ENCODE measurements at places on chromosomes 1 and 21.

DNA sequence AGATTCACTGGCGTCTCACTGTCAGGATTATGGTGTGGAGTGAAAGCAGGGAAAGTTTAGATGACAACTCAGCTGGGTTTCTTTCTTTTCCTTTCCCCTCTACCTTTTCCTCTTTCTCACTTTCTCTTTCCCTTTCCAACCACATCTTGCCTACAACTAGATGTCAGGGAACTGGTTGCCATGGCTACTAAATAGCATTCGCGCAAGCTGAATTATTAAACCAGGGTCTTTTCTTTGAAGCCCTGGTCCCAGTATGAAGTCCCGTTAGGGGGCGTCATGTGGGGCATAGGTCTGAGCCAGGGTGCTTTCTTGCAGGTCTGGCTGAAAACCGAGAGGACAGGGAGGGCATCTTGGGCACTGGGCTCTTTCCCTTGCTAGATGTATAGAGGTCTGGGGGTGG is 168.4 kb upstream of the CACNA1E start:
- DNase-seq, result peak; percentile 4

DNA sequence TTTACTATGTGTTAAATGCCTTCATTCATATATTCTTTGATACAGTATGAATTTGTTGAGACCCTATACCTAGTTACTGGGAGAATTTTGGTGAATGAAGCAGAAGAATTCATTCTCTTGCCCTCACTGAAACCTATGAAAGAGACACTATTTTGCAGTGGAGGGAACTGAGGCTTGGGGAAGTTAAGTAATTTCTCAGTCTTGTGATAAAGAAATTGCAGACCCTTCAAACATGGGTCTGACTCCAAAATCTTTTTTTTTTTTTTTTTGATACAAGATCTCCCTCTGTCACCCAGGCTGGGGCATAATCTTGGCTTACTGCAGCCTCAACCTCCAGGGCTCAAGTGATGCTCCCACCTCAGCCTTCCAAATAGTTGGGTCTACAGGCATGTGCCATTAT is 132.1 kb downstream of the DNM3 start:
- no peak for DNase-seq

DNA sequence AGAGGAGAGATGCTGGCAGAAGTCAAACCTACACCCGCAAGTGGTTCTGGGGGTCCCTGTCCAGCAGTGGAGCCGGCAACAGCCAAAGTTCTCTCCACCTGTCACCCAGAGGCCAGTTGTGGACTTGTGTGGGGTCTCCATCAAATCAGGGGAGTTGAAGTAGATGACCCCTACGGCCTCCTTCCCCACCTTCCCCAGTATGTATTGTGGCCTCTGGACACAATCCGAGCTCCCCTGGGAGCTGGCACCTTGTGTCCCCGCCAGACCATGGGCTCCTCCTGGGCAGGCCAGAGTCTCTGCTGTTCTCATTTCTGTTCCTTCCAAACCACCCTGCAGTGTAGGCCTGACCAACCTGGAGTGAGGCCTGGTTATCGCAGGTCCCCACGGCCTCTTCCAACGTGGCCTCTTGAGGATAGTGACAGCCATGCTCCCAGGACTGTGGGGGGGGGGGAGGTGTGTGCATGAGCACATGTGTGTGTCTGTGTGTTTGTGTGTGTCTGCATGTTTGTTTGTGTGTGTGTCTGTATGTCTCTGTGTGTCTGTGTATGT is 246.4 kb downstream of the MATN1 start:
- no peak for DNase-seq

DNA sequence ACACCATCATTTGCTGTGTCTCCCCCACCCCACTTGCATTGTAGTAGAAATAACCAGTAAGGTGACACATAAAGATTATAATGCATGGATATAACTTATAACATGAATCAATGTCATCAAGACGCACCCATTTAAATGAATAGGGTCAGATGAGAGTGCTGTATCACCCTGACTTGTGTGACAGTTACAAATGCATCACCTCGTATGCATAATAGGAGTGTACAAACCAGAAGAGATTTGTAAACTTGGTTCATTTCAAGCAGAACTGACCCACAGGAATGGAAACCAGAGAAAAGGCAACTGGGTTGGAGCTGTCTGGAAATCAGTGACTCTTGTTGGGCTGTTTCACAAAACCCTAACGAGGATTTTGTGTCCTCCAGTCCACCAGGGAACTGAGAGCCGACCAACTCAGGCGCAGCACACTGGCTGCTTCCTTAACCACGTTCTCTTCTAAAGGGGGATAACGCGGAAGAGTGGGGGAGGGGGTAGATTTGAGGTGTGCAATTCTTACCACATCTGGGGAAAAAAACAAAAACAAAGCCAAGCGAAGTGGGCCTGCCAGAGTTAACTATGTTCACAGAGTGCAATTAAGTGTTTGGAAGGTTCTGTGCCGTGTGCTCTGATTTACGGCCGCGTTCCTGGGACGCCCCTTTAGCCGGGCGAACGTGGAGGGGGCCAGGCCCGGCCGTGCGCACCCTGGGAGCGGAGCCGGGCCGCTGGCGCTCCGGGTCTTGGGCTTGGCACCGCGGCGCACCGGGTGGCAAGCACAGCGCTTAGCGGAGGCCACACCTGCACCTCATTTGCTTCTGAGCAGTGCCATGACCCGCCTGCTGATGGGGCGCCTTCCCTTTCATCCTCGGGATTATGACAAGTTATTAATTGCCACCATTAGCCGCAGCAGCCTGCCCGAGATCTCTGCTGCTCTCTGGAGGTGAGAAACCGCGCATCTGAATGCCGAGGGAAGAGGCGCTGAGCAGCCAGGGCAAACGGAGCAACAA is 248.8 kb upstream of the FOXD3 start:
- peak; percentile 30 for DNase-seq

DNA sequence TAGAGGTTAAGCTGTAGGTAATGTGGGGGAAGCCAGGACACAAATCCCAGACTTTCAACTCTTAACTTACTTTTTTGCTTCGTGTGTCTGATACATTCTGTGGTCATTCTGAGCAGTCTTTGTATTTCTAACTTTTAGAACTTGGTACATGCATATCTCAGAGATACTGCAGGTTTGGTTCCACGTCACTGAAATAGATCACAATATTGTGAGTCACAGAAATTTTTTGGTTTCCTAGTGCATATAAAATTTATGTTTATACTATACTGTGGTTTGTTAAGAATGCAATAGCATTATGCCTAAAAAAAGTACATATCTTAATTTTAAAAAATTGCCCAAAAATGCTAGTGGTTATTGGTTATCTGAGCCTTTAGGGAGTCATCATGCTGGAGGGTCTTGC is 3.2 kb downstream of the URB2 start:
- no peak for DNase-seq

- no peak for DNase-seq
Observed at GRCh38 chr21:14988760-14989159, 76.0 kb downstream of the NRIP1 start.

DNA sequence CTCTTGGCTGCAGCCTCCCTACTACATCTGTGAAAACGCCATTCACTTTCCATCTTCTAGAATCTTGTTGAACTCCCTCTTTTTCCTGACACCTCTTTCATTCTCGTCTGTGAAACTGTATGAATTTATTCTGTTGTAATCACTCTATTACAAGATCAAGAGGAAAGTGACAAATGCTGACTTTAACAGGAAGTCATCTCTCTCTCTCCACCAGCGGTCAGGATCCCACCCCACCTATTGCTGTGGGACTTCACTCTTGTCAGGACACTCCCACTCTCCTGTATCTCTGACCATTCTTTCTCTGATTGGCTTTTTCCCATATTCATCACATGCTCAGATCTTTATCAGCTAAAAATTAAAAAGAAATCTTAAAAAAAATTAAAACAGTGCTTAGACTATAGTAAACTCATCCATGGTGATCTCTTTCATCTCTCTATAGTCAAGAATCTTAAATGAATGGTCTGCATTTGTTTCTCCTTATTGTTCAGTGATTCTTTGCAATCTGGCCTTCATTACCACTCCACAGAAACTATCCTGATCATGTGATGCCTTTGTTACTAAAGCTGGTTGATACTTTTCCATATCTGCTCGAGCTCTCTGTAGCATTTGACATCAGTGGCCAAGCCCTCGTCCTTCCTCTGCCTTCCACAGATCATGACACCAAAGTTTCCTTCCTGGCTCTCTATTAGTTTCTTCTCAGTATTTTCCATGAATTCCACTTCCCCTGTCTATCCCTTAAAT is 113.6 kb downstream of the UCHL5 start:
- no peak for DNase-seq

GRCh38 chr1:100147875-100148274 is 14.9 kb downstream of the TRMT13 start:
- no peak for DNase-seq

- DNase-seq, result no peak
Observed at GRCh38 chr1:204348242-204348641, 11.5 kb downstream of the PLEKHA6 start.

DNA sequence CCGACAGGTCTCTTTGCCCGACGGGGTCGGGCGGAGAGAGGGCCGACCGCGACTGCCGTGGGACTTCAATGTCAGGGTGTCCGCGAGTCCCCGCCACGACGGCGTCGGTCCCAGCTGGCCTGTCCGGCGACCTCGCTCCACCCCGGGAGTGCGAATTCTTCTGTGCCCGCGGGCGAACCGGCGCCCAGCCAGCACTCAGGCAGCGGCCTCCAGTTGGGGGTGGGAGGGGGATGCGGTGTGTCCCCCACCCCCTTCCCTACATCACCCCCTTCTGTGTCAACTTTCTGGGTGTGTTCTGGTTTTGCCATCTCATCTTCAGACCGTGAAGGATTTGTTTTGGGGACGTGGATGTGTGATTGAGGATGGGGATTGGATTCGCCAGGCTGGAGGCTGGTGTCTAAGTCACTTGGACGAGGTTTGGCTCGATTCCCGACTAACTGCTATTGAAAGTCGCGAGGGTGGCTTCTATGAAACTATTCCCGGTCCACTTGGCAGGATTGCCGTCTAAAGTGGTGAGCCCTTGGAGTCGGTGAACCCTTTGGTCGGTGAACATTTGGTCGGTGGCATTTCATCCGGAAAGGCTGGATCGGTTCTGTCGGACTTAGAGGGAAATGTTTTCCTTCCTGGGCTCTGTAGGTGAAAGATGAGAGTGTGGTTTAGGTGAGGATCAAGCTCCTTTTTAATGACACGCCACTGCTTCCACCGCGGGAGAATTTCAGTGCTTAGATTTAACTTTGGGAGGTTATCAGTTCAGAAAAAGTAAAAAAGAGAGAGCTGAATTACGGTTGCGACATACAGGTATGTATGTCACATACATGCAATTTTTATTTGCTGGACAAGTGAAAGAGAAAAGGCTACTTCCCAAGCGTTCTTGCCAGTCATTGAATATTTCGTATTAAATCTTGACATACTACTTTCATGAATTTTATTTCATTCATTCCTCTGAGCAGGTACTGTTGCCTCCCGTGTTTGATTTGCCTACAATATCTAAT is 771 bp downstream of the ABCD3 start:
- peak; percentile 15 for DNase-seq

DNA sequence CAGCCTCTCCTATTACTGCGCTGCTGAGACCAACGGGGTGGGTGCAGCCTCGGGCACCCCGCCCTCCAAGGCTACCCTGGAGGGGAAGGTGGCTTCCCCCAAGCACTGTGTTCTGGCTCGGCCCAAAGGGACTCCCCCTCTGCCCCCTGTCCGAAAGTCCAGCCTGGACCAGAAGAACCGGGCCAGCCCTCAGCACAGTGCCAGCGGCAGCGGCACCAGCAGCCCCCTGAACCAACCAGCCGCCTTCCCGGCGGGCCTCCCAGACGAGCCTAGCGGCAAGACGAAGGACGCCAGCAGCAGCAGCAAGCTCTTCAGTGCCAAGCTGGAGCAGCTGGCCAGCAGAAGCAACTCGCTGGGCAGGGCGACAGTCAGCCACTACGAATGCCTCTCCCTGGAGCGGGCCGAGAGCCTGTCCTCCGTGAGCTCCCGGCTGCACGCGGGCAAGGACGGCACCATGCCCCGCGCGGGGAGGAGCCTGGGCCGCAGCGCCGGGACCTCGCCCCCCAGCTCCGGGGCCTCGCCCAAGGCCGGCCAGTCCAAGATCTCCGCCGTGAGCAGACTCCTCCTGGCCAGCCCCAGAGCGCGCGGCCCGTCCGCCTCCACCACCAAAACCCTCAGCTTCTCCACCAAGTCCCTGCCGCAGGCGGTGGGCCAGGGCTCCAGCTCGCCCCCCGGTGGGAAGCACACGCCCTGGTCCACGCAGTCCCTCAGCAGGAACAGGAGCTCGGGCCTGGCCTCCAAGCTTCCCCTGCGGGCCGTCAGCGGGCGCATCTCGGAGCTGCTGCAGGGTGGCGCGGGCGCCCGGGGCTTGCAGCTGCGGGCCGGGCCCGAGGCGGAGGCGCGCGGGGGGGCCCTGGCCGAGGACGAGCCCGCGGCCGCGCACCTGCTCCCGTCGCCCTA is 533.1 kb downstream of the KIF26B start:
- no peak for DNase-seq

DNA sequence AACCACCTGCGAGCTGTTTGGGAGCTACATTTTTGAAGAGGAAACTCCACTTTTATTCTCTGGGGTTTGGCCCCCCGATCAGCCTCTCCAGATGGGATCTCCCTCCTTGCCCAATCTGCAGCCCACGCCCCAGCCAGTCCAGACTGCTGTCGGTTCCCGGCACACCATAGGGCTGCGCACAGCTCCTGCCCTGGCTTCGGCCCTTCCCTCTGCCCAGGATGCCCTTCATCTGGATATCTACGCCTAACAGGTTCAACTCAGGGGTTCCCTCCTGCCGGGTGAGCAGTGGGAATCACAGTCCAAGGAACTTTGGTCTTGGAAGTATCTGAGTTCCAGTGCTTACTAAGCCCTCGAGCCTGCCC is 135.3 kb downstream of the KAZN start:
- DNase-seq, result no peak

DNA sequence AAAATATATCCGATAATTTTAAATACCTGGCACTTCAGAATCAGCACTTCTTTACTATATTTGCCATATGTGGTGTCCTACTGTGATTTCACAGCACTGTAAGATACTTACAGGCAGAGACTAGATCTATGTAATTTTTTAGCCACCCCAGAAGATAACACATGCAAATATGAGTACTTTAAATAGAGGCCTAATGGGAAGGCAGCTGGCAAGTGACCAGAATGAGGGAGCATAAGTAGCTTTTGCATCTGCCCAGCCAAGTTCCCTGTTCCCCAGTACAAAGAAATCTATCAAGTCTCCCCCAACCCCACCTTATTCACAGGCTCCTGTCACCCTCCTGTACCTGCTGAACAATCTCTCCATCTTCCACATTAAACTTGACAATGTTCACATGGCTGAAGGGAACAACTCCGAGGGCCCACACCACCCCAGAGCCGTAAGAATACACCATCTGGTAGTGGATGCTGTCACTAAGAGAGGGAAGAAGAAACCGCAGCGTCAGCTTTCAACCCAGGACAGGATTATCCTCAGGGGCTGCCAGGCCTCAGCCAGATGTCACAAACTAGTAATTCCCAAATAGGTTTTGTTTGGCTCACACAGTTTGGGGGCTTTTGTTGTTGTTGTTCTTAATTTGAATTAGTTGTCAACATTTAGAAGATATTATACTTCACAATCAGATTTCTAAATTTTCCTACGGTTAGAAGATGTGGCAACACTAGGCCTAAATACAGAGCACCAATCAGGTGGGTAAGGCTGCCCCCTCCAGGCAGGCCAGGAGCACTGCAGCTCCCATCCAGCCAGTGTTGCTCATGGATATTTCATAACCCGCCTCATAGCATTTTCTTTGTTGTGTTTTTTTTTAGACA is 10.4 kb downstream of the EMC1 start:
- DNase-seq, result peak; percentile 80

All from common myeloid progenitor, CD34-positive (primary cell).